ENCODE measurements at places on chromosomes 6 and 20.

GRCh38 chr6:102039441-102039840, 645.9 kb downstream of the GRIK2 start:
- no peak for DNase-seq

DNA sequence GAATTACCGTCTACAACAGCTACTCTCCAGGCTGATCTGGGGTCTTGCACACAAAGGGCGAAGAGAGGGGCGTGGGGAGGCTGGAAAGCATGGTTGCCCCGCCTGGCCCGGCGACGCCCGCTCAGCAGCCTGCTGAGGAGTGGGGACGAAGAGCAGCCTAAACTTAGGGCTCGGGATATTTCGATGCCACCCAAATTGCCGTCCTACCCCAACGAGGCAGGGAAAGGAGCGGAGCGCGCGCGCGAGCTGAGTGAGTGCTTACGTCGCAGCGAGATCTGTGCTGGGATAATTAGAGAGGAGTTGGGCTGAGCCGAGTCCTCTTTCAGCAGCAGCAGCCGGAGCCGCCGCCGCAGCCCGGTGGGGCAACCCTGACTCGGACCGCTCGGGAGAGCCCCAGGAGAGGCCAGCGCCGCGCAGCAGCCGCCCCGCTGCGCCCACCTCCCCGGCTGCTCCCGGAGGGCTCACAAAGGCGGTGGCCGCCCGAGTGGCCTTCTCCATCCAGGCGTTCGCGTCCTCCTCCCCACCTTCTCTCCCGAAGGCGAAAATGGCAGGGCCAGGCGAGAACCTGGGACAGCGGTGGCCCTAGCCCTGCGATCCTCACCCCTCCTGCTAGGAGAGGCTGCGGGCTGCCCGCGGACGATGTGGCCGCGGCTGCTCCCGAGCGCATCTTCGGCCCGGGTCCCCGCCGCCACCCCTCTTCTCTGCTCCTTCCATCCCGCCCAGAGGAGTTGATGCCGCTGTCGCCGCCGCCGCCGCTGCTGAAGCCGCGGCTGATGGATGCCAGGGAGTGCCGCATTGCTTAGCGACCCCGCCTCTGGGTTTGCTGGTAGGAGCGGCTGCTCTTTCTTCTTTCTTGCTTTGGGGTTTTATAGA, at the start of gene CLVS2:
Gene CLVS2 (plus strand): TSS at position 315 of the 873 bp plus-strand sequence. CDS start 1,543 bp downstream, outside the sequence.
- DNase-seq, result no peak

DNA sequence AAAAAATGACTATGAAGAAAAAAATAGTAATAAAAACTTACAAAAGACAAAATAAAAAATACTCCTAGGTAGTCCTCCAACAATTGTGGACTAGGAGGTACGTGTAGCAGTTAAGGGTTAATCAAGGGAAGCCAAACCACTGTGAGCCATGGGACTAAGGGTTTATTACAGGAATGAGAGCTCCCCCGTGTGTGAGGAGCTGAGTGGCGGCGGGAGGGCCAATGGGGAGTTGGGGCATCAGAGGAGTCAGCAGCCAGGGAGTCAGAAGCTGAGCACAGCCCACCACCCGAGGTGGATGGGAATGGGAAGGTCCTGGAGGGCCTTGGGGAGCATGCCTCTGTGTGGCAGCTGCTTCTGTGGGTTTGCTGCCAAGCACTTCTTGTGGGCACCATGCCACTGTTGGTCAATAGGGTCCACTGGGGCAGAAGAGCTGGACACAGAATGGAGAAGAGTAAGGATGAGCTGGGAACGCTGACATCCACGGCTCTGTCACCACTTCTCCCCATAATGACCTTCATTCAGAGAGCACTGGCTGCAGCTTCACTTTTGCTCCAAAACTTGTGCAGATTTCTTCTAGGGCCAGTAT, 373.3 kb downstream of the CDKAL1 start:
- DNase-seq, result no peak

- no peak for DNase-seq
Observed at GRCh38 chr20:38601216-38602184, at the start of gene ARHGAP40. Gene ARHGAP40, plus strand, starts transcription at chr20:38601809.

- DNase-seq, result no peak
Observed at GRCh38 chr20:57656252-57656820, 36.1 kb upstream of the ZBP1 start.

GRCh38 chr6:32566957-32567356, 22.7 kb downstream of the HLA-DRB1 start:
- no peak for DNase-seq

DNA sequence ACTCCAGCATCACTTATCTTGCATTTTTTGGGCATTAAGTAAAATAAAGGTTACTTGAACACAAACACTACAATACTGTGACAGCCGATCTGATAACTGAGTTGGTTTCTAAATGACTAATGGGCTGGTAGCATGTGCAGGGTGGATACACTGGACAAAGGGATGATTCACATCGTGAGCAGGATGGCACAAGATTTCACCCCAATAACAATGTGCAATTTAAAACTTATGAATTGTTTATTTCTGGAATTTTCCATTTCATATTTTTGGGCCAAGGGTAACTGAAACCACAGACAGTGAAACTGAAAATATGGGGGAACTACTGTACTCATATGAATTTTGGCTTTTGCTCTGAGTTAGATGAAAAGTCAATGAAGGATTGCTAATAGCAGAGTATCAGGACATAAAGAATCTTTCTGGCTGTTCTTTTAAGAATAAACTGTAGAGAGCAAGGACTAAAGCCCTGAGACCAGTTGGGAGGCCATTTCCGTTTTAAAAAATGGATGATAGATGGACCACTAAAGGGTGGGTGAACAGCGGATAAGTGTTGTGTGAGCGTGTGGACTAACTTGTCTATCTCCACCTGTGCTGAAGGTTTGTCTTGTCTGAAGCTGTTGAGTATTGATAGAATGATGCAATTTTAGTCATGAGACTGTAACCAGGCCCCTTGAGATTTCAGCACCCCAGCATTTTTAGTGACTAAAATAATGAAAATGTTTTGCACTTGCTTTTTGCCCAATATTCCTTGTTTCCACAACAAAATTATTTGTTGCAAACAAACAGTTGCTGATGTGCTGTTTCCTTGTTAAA, 8.2 kb downstream of the SPINT3 start:
- DNase-seq, result no peak

DNA sequence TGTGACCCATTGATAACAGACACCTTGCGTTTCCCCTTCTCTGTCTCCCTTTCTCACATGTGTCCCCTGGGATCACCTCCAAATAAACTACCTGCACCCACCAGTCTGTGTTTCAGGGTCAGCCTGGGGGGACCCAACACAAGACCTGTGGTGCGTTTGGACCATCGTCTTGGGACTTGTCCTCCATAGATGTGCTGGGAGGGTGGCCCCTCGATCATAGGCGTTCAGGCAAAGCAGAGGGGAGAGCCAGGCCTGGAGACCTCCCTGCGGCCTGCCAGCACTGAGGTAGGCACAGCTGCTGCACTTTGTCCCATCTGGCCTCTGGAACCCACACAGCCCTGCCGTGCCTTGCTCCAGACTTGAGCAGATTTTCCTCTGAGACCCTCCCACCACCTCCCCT, 18.1 kb downstream of the CST9 start:
- no peak for DNase-seq

DNA sequence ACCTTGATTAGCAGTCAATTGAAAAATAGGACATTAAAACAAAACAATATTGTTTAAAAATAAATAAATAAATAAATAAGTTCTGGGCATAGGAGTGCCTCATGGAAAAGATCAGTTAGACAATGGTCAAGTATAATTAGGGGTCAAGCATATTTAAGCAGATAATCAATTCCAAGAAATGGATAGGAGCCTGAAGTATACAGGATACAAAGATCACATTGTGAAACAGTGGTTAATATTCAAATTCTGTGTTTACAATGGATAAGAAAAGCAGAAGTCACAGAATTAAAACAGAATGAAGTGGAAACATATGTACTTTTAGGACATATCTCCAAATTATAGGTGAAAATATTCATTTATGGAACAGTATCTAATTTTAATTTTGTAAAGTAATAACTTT, 1028.6 kb upstream of the CITED2 start:
- no peak for DNase-seq

DNA sequence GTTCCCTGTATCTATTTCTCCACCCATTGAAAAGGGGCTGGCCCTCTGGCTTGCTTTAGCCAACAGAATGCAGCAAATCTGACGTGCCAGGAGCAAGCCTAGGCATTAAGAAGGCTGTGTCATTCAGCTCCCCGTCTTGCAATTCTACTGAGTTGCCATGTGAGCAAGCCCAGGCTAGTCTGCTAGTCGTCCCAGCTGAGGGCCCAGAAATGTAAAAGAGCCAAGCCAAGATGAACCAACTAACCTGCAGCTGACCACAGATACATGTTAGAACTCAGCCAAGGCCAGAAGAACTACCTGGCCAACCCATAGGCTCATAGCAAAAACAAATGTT, 30.1 kb downstream of the PREP start:
- no peak for DNase-seq

- no peak for DNase-seq
Observed at GRCh38 chr6:84258866-84259265, 31.4 kb upstream of the CEP162 start.

DNA sequence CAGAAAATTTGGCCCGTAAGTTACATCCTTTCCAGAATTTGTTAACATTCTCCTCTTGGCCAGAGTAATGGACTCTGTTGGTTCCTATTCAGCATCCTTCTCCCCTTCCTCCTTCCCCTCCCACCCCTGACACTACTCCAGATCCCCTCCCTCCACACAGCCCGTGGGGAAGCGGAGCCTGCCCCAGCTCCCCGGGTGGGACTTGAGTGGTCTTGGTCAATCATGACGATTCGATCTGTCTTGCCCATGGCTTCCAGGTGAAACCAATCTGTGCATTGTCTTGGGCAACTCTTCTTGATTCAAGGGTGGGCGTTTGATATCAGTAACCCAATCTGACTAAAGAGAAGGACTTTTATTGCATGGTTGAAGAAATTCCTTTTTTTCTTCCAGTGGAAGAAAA, 143.9 kb downstream of the ANKRD60 start:
- DNase-seq, result no peak

DNA sequence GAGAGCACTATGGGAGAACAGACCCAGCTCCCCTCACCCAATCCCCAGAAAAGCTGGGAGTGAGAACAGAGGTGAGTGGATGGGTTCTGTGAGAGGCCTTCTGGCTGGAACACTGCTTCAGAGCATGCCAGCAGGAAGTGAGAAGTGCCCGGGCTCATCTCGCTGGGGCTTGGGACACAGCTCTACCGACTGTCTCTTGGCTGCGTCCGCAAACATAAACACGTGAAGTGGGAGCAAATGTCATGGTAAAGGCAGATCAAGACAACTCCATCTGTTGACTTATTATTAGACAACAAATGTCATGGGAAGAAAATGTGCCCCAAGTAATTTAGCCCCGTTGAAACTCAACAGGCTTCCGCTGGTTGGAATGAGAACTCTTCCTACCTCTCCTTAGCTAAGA, 25.9 kb downstream of the GNAS-AS1 start:
- no peak for DNase-seq

- no peak for DNase-seq
Observed at GRCh38 chr6:45496085-45496433, 118.3 kb upstream of the SUPT3H start.

DNA sequence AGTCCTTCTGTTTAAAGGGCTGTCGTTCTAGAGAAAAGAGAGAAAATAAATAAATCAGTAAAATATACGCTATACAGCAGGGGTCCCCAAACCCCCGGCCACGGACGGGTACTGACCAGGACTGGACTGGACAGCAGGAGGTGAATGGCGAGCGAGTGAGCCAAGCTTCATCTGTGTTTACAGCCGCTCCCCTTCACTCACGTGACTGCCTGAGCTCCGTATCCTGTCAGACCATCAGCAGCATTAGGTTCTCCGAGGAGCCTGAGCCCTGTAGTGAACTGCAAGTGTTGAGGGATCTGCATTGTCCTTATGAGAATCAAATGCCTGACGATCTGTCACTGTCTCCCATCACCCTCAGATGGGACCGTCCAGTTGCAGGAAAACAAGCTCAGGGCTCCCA, 76.5 kb downstream of the ZNF217 start:
- DNase-seq, result no peak

DNA sequence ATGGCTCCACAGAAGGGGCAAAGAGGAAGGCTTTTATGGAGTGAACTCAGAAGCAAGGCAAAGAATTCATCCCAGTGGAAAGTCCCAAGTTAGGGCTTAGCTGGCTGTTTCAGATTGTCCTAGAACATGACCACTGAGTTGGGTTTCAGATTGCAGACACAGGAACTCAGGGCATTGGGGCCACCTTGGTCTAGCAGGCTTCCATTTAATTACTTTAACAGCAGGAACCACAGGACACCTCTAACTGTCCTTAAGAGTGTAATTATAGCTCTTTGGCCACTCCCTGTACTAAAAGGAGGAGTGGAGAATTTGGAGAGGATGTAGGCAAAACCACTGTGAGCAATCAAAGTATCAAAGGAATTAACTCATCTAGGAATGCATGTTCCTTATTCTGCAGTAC, 150.6 kb upstream of the AGPAT4 start:
- no peak for DNase-seq

DNA sequence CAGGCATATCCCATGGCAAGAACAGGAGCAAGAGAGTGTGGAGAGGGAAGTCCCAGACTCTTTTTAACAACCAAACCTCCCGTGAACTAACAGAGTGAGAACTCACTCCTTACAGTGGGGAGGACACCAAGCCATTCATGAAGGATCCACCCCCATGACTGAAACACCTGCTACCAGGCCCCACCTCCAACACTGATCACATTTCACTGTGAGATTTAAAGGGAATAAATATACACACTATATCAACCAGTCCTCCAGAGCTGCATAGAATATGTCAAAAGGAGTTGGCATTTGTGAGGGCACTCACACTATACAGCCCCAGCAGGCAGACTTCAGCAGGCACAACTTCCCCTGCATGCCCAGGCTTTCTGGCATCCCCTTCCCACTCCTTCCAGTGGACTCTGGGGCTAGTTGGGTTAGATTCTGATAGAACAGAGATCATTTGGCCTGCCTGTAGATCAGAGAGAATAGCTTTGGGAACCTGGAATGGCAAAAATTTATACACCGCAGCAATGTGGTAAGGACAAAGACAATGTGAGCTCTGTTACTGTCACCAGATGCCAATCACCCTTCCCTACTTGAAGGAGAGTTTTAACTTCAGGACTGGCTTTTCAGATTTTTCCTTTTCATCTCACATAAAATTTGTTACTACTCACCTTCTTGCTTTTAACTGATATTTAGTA, 25.2 kb upstream of the TENT5A start:
- no peak for DNase-seq

GRCh38 chr6:100462706-100463629, 1.8 kb downstream of the SIM1 start:
- DNase-seq, result no peak

- no peak for DNase-seq
Observed at GRCh38 chr20:39245685-39246311, 283.7 kb downstream of the DHX35 start.

GRCh38 chr6:5095236-5095635, 10.1 kb downstream of the PPP1R3G start:
- no peak for DNase-seq

- DNase-seq, result no peak
Observed at GRCh38 chr6:90328004-90328403, 31.4 kb upstream of the BACH2 start.

Measured in thymus (tissue), 14 donors.